Cortex of kidney (tissue), 1 donor: ENCODE measurements at places on chromosomes 16 and 17.

GRCh38 chr16:59527206-59527997 is 793.3 kb upstream of the GOT2 start:
- DNase-seq, result no peak

DNA sequence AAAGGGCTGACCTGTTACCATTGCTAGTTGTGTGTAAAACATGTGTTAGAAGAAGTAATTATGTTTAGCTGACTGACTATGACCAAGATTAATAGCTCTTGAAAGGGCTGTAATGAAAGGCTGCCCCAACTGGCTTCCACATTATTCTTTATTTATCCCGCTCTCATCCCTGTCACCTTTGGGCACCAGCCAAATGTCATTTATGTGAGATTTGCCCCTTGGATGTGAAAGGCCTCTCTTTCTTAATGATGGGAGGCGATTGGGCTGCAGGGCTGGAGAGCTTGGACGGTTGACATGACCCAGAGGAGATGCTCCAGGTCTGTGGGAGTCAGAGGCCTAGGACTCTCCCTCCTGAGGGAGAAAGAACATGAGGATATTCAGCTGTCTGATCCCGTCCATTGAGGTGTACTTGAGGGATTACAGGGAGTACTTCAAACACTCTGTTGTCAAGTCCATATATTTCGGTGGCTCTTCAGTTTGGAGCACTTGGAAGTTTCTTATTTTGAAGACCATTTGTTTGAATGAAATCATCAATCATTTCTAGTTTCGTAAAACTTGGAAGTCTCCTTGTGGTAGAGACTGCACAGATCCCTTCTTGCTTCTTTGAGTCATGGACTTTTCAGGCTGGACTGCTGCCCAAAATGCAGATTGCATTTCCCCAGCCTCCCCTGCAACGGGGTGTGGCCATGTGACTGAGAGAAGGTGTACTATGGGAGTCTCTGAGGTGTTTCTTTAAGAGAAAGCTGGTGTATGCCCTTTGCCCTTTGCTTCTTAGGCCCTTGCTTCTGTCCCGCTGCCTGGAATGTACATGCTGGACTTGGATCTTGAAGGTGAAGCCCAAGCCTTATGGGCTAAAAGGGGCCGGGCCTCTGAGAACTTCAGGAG is 51.3 kb downstream of the FTO start:
- DNase-seq, result no peak

DNA sequence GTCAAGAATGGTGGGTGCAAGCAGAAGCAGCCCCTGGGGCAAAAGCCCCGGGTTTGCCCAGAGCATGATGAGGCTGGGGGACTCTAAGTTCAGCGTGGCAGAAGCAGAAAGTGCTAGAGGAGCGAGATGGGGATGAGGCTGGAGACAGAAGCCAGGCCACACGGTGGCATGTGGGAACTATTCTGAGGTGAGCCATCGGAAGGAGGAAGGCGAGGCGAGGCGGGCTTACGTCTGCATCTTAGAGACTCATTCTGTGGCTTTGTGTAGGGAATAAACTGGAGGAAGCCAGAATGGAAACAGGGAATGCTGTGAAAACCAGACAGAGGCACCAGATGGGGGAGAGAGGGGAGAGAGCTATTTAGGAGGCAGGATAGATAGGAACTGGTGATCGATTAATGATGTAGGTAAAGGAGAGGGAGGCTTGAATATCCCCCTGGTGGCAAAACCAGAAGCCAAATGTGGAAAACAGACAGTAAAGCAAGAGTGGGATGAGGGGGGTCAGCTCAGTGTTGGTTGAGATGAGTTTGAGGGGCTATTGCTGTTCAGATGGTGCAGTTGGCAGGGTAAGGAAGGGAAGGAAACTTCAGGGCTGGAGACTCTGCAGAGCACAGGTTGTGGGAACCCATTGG is 3.1 kb upstream of the TNFSF13 start:
- DNase-seq, result no peak

DNA sequence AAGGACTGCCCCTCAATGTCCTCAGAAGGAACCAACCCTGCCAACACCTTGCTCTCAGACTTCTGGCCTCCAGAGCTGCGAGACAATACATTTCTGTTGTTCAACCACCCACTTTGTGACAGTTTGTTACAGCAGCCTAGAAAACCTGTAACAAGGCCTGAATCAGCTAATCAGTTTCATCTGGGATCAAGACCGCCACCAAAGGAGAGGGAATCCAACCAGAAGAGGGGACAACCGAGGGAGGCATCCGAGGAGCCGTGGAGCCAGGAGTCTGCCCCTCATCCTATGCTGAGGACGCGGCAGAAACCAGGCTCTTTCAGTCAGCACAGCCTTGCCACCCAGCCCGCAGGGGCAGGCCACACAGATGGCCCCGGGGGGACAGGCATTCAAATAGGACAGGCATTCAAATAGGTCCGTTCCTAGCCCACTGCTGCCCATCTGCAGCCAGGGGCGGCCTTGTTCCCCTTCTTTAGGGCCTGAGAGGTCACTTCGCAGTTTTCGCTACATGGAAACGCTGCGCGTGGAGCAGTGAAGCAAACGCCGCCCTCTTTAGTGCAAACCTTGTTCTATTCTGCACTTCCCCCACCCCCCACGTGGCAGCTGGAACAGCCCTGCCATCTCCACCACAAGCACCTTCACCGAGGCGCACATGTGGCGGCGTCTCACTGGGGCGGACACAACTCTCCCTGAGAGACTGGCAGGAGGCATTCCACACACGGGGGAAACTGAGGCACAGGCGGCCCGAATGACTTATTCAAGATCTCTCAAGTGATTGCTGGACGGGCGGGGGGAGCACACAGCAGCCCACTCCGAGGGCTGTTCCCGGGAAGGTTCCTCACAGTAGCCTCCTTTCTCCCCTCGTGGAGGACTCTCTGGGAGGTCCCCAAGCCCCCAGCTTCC is 26.7 kb downstream of the FA2H start:
- no peak for DNase-seq

GRCh38 chr17:1267471-1267943 is 2.7 kb upstream of the BHLHA9 start:
- DNase-seq, result no peak

DNA sequence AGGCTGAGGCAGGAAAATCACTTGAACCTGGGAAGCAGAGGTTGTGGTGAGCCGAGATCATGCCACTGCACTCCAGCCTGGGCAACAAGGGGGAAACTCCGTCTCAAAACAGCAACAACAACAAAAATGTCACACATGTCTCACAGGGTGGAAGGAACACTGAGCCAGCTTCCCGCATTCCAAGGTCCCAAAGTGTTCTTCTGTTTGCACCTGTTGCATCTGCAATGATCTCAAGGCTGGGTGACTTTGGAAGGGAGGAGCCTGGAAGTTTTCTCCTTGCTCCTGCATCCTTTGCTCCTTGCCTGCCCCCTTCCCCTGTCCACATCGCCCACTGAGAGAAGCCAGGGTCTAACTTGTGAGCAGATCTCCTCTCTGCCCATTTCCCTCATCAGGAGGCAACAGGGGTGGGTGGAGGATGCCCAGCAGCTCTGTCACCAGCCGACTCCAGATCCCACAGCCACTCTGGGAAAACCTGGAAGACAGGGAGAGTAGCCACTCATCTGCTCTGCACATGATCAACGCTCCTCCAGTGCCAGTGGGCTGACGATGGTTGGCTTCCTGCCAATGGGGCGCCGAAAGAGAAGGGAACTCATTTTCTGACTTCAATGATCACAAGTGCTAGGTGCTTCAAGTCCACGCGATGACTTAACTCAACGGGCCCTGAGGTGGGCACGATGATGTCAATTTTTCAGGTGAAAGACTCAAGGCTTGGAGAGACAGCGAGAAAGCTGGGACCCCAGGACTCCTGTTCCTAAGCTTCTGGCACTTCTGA is 12.6 kb downstream of the CHST6 start:
- no peak for DNase-seq

DNA sequence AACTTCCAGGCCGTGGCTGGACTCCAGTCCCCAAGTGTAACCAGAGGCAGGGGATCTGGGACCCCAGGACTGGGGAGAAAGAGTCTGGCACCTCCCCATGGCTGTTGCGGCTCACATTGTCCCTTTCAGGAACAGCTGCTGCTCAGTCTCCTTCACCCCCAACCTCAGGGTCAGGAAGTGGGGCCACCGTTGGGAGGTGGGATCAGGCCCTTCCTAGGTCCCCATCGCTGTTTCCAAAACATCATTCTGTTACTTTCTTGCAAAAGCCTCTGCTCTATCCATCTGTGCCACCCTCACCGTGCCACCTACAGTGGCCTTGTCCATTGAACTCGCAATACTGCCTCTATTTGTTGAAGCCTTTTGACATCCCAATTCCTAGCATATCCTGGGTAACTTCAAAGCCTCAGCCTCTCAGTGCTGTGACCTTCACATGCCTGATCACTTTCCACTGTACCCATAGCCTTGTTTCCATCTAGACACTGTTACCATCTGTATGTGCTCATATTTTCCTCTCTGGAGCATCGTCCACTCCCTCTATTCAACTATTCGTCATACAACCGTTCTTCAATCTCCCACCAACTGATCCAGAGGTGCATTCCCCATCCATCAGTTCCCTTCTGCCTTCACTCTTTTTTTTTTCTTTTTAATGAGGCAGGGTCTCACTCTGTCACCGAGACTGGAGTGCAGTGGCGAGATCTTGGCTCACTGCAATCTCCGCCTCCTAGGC is 15.0 kb upstream of the SRCIN1 start:
- no peak for DNase-seq

DNA sequence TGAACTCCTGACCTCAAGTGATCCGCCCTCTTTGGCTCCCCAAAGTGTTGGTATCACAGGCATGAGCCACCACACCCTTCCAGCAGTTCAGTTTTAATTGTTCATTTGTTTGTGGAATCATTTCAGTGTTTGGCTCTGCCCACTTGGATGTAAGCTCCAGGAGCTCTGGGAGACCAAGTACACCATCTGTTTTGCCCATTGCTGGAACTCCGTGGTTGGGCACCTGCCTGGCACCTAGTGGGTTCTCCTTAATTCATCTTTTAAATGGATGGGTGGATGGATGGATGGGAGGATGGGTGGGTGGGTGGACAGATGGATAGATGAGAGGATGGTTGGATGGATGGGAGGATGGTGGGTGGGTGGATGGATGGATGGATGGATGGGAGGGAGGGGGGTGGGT is 953 bp upstream of the NECAB2 start:
- DNase-seq, result no peak

DNA sequence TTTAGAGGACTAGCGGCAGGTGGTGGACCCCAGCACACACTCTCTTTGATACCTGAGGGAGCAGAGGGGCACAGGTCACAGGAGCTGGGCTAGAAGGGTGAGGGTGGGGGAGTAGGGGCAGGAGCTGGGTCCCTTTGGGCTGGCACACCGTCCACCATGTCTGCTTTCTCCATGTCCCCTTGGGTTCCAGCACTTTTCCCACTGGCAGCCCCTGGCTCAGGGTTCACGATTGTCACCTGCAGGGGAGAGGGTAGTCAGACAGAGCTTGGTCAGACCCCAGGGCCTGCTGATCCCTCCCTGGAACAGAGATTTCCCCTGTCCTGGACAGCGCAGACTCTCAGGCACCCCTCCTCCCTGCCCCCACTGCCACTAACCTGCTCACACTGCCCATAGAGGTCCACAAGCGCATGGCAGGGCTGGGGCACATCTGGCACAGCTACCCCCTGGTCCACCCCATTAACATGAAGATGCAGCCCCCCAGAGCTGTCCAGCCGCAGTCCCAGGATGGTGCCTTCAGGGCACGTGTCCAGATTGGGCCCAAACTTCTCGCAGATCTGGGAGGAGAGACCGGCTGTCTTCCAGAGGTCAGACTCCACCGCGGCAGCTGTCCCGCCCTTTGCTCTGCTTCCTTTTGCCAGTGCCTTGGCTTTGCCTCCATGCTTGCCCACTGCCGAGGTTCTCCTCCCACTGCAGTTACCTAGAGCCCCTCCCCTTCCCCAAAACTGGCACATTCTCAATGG is 3.1 kb upstream of the GPS2 start:
- DNase-seq, result no peak

- DNase-seq, result no peak
Measured at GRCh38 chr17:2655546-2655945, 56.0 kb downstream of the CLUH start.

- no peak for DNase-seq
Measured at GRCh38 chr16:23486480-23486879, 23.8 kb downstream of the GGA2 start.

DNA sequence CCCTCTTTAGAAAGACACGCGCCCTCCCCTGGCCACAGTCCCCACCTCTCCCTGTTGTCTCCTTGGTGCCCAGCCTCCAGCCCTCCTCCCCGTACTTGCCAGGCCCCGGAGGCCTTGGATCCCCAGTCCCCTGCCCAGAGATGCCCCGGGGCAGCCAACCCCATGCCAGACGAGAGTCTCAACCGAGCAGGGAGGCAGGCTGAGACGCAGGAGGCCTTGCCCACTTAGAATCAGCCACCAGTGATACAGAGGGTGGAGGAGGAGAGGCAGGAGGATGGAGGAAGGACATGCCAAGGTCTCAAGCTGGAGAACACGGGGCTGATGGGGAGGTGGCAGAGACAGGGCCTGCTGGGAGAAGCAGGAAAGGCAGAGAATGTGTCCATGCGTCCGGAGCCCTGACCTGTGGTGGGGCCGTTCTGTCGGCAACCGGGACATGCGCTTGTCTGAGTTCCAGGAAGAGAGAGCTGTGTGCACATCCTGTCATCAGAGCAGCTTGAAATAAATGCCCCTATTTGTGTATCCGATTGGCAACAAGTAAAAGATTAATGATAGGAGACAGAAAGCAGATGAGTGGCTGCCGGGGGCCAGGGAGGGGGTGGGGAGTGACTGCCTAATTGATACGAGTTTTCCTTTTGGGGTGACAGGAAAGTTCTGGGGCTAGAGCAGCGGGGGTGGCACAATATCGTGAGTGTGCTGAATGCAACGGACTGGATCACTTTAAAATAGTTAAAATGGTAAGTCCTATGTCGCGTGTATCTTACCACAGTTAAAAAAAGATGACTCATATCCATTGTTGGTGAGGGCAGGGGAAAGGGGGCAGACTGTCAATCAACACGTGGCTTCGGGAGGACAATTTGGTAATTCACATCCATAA is 44.7 kb upstream of the MEAK7 start:
- DNase-seq, result no peak

GRCh38 chr17:60318326-60318725 is 73.6 kb downstream of the USP32 start:
- DNase-seq, result no peak

- DNase-seq, result no peak
Measured at GRCh38 chr16:55372792-55373488, 48.9 kb downstream of the IRX6 start.
